CD8-positive, alpha-beta T cell (primary cell): ENCODE measurements at places on chromosomes 7 and 10.
A peak's percentile ranks its signal among the peaks of the same experiment; 100 is the strongest.

DNA sequence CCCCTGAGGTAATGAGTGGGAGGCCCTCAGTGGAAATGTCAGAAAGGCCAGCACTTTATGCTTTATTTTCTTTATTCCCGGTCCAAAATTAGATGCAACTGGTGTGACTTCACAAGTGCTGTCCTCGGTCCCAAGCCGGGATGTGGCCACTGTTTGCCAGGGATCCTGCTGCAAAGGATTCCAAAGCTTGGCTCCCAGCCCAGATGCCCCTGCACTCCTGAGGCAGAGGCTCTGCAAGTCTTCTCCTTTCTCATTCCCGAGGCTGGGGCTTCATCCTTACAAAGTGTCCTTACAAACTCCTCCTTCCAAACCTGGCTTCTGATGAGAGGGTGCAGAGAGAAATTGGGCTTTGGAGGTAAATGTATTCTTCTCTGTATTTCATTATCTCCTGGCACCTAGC lies 544.3 kb upstream of the DPP6 start:
- DNase-seq, result no peak

DNA sequence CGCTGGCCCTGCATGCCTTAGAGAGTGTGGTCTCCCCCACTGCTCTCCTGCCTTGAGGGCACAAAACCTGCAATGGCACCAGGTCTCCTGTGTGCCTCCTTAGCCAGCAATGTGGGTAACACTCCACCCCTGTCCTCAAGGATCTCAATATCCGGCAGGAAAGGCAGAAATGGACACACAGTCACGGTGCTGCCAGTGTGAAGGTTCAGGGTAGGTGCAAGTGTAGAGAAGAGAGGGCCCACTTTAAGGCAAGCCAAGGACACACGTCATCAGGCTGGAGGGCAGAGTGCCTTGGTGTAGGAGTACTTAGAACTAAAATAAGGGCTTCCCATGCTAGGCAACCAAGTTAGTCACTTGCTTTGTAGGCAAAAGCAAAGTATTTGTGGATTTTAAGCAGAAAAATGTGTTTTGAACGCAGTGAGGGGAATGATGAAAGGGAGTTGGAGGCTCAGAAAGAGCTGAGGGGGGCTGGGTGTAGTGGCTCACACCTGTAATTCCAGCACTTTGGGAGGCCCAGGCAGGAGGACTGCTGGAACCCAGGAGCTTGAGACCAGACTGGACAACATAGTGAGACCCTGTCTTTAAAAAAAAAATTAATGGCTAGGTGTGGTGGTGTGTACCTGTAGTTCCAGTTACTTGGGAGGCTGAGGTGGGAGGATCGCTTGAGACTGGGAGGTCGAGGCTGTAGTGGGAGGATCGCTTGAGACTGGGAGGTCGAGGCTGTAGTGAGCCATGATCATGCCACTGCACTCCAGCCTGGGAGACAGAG lies 152.8 kb downstream of the ARHGAP21 start:
- DNase-seq, result no peak

- DNase-seq, result no peak
These were observed 2.1 kb downstream of the VSIR start for GRCh38 chr10:71771204-71771603.

DNA sequence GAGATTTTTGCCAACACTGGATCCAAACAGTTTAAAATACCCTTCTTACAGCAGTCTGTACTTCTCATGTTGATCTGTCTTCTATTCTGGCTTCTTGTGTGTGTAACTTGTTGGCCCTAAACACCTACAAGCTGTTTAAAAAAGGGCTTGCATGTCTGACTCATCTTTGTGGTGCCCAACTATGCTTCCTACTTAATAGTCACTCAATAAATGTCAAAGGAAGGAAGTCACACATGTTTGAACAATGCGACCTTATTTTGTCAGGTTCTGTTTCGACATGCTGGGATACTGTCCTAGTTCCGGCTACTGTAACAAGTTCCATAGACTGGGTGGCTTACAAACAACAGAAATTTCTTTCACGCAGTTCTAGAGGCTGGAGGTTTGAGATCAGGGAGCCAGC lies 9.4 kb upstream of the GRK5 start:
- no peak for DNase-seq

- DNase-seq, result no peak
These were observed 48.3 kb downstream of the CSTF2T start for GRCh38 chr10:51651063-51651462.

DNA sequence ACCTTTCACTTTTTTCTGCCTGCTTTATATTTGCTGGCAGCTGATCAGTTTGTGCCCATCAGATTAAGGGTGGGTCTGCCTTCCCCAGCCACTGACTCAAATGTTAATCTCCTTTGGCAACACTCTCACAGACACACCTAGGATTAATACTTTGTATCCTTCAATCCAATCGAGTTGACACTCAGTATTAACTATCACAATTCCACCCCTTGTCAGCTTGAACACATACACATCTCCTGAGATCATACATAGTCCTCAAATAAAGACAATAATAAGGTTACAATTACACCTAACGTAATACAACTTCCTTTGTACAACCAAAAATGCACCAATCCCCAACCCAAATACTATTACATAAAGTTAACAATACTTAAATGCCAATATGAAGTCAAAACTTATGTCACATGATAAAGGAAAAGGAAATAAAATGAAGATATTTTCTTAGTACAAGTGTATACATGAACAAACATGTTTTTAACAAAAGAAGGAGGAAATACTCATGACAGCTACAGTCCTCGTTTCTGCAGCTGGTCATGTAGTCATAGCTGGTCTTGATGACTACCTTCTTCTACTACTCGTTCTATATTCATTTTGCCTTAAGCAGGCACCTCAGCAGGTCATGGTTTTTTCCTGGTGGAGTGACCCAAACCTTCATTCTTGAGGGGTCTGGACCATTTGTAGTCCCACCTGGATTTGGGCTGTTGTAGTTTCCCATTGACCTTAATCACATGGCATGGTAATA lies 96.7 kb upstream of the CABCOCO1 start:
- DNase-seq, result no peak

DNA sequence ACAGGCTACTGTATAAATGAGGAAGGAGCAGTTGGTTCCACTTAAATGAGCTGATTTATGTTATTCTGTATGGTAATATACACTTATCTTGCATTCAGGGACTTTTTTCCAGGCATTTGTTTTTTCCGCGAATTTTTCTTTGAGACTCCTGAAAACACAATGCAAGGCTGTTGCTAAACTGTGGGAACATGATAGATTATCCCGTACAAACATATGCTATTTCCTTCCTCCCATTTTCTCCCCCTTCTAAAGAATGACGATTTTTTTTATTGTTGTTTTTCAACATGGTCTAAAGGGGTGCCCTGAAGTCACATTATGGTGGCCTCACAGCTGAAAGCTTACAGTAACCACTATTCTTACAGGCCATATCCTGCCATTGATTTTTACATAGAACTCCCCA lies 523.9 kb upstream of the NRP1 start:
- no peak for DNase-seq

- DNase-seq, result no peak
These were observed 26.1 kb downstream of the ENKUR start for GRCh38 chr10:24989867-24990266.

GRCh38 chr10:48657416-48657815 lies 27.3 kb upstream of the WDFY4 start:
- DNase-seq, result no peak

DNA sequence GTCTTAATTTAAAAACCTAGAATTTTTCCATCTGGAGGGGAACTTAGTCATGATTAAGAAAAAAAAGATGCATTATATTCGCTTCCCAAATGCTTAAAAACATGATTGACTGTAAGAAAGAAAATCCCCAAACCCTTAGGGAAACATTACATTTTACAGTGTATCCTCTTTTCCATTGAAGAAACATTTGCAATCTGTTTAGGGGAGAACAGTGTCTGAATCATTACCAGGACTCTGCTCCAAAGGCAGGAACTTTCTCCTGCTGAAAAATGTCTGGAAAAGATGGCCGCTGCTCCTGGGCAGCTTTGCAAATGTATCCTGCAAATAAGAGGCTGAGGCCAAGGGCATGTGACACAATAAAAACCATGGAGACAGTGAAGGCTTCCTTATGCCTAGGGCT lies 173.7 kb downstream of the BUB3 start:
- no peak for DNase-seq

- no peak for DNase-seq
These were observed 123.6 kb upstream of the GDF10 start for GRCh38 chr10:47176206-47176902.

DNA sequence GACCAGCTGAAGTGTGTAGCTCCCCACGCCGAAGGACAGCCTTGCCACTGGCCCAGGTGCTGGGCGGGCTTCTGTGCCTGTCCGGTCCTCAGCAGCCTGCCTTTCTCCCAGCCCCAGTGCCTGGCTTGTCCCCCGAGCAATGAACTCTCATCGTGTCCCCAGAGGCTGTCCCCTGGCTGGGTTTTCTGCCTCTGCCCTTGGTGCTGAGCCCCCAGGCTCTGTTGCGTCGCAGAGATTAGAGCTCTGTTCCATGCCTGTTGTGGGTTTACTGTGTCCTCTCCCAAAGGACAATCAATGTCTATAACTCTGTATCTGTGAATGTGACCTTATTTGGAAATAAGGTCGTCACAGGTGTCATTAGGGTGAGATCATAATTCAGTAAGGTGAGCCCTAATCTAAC lies 226.1 kb upstream of the SHH start:
- no peak for DNase-seq

- DNase-seq, result no peak
These were observed 168.1 kb downstream of the ARID5B start for GRCh38 chr10:62069452-62070178.

DNA sequence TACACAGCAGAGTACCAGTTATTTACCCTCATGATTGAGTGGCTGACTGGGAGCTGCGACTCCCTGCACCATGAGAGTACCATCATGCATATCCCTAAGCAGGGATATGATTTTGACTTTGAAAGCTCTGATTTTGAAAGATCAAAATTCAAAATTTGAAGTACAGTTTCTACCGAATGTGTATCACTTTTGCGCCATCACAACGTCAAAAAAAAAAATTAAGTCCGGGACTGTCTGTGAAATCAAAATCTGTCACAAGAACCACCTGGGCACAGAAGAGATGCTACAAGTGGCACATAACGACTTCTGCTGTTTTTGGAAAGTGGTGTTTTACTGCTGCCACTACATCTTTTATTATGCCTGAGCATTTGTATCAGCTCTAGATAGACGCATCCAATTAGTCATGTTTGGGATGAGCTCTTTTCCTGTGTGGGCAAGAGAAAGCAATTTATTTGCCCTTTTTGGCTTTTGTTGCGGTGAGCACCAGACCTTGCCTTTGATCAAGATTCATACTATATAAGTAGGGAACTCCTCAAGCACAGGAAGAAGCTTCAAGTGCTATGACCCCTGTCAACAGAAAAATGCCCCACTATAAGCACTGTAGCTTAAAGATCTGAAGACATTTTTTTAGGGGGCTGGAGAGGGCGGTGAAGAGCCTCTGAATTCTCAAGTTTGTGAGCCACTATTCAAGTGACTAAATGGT lies 10.7 kb downstream of the MTPN start:
- DNase-seq, result peak; percentile 6

- no peak for DNase-seq
These were observed 23.1 kb downstream of the FBXL13 start for GRCh38 chr7:103051519-103051918.

- DNase-seq, result no peak
These were observed 123.9 kb upstream of the ZMIZ1 start for GRCh38 chr10:78944723-78945312.

DNA sequence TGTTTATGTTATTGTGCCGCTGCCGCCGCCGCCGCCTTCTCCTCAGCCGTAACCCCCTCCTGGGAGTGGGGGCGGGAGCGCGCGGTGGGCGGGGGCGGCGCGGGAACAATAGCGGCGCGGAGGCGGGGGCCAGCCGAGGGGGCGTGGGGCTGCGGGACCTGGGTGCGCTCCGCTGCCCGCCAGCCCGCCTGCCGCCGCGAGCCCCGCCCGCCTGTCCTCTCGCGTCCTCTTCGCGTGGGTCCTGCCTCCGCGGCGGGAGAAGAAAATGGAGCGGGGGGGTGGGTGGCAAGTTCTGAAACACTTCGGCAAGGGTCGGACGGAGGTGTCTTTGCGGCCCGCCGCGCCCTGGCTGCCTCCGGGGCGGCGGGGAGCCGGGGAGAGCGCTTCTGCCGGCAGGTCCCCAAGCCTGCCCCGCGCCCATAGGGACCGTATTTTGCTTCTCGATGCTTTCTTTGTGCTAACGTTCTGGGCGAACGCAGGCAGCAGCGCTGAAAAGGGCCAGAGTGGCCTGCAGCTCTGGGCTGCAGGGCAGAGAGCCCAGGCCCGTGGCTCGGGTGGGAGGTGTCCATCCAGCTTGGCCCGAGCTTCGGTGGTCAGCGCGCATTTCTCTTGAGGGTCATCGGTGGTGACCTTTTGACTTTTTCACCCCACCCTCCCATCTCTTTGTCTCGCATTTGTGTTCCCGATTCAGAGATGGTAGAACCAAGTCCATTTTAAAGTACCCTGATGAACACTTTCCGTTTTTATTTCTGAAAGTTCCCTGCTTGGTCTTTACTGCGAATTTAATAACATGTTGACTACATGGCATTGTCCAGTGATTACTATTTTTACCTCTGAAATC lies 613 bp downstream of the MAPK8 start:
- DNase-seq, result no peak

GRCh38 chr10:123203393-123204126 lies 49.4 kb downstream of the BUB3 start:
- DNase-seq, result no peak

DNA sequence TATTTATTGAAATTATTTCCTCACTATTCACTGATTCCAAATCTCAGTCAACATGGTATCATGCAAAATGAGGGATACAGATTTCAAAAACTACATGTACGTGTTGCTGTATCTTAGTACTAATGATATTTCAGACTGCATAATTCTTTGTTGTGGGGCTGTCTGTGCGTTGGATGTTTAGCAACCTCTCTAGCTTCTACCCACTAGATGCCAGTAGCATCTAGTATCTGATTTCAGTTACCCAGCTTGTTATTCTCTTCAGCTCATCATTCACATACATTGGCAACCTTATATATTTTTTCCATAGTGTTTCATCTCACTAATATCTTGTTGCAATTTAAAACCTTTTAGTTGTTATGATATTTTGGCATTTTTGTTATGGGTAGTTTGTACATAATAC lies 22.5 kb upstream of the WASL start:
- DNase-seq, result no peak
